NB4 (cell line): ENCODE measurements at places on chromosomes 2 and 18.

- DNase-seq = peak; percentile 56
Observed at GRCh38 chr18:79603321-79604204, 76.0 kb upstream of the CTDP1 start.

DNA sequence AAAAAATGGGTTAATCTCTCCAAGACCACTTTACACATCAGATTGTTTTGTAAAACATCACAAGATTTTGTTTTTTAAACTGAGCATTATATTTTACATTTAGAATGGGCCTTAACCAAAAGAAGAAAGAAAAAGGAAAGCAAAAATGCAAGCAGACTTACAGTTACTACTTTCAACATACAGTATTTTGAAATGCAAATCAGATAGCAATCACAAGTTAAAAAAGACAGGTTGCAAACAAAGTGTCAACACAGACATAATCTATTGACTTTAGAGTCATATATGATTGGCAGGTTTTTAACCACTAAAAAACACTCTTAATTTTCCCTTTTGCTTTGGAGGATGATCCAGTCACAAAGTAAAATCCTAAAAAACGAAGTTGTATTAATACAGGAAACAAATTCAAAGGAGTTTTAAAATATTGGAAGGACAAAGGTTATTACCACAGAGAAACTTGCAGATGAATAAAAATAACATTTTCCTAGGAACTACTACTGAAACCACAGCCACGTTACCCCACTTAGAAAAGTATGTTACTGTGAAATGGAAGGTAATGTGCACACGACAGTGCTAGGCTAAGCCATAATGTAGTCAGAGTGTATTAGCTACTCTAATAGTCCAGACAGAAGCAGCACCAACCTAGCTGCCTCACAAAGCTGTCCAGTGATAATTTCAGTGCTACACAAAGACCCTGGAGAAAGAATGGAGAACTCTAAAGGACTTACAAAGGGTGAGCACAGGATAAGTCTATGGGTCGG is 22.9 kb downstream of the DARS1 start:
- DNase-seq = no peak

GRCh38 chr2:230181195-230181594 is 38.6 kb downstream of the SP110 start:
- DNase-seq = no peak

DNA sequence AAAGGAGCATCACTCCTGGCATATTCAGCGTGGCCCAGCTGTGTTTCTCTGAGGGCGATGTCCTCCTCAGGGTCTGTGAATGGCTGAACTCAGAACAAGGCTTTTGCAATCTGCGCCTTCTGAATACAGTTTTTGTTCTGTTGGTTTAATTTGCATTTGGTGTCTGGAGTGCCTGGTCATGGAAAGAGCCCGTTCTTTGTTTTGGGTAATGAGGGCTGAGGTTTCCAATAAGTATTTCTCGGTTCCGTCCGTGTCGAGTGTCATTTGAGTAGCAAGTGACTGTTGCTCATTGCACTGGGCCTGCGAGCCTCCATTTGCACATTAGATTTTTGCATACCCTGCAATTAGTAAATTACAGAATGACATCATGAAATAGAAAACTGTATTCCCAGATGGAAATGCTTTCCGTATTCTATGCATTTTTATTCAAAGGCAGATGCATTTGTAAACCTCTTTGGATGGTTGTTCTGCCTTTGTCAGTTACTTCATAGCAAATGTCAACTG is 57.3 kb downstream of the NEDD4L start:
- no peak for DNase-seq

DNA sequence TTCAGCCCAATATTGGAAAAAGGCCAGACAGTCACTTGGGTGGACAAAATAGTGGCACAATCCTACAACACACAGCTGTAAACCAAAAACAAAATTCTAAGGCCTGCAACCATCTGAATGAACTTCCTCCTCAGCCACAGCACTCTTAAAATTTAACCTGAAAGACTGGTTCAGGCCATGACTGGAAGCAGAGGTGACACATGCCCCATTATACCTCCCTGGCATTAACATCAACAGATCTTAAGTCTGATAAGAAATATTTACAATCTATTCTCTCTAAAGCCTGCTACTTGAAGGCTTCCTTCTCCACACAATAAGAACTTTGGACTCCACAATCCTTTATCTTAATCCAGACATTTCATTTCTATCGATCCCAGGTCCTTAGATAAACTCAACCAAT is 192.4 kb upstream of the LRP1B start:
- no peak for DNase-seq

DNA sequence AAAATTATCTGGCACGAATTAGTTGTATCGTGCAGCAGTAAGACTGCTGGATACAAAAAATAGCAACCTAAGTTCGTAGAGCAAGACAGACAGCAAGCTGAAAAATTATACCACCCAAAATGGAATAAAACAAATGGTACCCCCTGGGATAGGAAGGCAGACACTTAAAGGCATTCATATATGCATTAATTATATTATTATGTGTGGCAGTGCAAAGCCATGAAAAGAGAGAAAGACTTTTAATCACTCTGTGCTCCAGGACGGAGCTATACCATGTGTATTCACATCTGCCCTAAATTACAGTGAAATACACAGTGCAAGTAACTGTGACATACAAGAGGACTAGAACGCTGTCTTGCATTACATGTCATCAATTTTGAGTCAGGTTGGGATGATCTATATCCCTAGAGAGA is 235.9 kb downstream of the GULP1 start:
- no peak for DNase-seq
